CD4-positive, CD25-positive, alpha-beta regulatory T cell (primary cell): ENCODE measurements at places on chromosomes 12 and 14.

- H3K4me3 ChIP-seq: no peak overlapping the region
- no peaks in the 10 kb centered on the region for H3K27me3 ChIP-seq
- H3K36me3 ChIP-seq: no peaks in the 10 kb centered on the region
- no peak overlapping the region for H3K27ac ChIP-seq
These were observed 127.6 kb downstream of the SLC8A3 start for GRCh38 chr14:70061108-70061507.

- no peak overlapping the region for H3K4me3 ChIP-seq
- no peaks in the 10 kb centered on the region for H3K36me3 ChIP-seq
- no peaks in the 10 kb centered on the region for H3K27me3 ChIP-seq
- H3K4me1 ChIP-seq: peaks cover 33% of the 10 kb centered on the region
- H3K27ac ChIP-seq: no peak overlapping the region
These were observed 7.7 kb upstream of the INF2 start for GRCh38 chr14:104681689-104682074.

DNA sequence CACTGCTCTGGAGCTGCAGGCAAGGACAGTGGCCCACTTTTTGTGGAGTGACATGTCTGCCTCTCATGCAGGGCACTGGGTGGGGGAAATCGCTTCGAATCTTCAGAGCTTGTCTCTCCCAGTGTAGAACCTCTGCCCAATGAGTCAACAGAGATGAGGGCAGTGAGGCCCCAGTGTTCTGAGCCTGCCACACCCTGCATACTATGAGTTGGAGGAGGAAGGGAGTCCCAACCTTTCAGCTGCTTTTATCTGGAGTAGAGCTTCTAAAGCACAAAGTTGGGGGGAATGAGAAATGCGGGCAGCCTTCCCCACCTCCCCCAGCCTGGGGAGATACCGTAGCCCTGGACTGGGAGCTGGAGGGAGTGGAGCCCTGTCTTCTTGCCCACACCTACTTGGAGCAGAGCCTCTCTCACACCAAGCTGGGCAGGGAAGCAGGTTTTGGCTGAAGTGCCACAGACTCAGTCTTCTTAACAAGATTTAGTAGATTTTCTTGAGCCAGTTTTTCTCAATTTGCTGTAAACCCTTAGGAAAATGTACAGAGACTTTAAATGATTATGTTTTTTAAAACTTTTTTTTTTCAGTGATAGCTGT lies 159.1 kb downstream of the ADGRD1 start:
- DNase-seq: no peak
- no peaks in the 10 kb centered on the region for H3K27me3 ChIP-seq
- H3K27ac ChIP-seq: no peak overlapping the region
- H3K4me3 ChIP-seq: no peak overlapping the region
- no peaks in the 10 kb centered on the region for H3K36me3 ChIP-seq

DNA sequence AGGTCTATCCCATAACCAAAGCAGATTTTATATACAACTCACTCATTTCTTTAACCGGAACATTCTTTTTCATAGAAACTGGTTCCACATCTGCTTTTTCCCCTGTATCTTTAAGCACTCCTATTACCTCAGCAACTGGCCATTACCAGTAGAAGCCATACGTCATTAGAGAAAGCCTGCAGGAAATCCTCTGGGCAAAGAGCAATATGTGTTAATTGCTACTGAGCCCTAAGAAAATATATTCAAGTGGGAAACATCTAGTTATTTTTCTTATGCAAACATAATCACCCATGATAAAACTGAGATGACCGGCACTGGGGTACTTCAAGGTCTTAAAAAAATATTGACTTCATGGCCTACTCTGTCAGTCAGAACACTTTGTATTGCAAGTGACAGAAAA lies 28.2 kb upstream of the CPSF6 start:
- no peak for DNase-seq
- no peak overlapping the region for H3K4me3 ChIP-seq
- H3K4me1 ChIP-seq: no peaks in the 10 kb centered on the region
- no peaks in the 10 kb centered on the region for H3K27me3 ChIP-seq
- H3K36me3 ChIP-seq: no peaks in the 10 kb centered on the region

DNA sequence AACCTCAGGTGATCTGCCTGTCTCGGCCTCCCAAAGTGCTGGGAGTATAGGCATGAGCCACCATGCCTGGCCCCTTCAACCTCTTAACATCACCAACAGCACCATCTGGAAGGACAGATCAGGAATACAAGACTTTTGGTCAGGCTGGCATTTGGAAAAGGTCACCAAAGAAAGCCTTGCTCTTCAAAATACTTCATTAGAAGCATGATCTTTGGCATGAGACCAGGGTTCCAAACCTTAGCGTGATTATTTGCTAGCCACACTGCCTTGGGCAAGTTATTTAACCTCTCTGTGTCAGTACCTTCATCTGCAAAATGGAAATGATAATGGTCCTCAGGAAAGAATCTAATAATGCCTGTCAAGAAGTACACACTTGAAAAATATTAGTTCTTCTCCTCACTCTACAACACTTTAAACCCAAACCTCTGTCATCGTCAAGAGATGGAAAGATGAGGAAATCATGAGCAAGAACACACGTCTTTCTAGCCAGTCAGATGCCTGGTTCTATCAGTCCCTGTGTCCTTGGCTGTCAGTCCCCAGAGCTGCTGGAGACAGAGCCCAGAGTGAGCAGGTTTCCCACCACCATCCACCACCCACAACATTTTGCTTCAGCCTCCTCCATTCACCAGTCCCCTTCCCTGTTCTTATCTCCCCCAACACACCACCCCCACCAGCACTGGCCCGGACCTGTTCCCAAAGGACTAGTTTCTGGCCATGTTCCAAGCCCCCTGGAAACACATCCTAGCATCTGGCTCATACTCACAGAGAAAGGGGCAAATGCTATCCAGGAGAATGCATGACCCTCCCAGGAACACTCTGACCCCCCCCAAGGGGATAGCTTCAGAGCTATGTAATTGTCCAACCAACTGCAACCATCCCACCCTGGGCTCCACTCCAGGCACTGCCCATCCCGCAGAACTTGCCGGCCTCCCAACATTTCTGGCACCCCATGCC lies 2.0 kb downstream of the ADCY6 start:
- H3K36me3 ChIP-seq: no peaks in the 10 kb centered on the region
- no peak overlapping the region for H3K4me3 ChIP-seq
- H3K4me1 ChIP-seq: peaks cover 13% of the 10 kb centered on the region
- no peak for DNase-seq
- peaks cover 6% of the 10 kb centered on the region for H3K27me3 ChIP-seq
- no peak overlapping the region for H3K27ac ChIP-seq

DNA sequence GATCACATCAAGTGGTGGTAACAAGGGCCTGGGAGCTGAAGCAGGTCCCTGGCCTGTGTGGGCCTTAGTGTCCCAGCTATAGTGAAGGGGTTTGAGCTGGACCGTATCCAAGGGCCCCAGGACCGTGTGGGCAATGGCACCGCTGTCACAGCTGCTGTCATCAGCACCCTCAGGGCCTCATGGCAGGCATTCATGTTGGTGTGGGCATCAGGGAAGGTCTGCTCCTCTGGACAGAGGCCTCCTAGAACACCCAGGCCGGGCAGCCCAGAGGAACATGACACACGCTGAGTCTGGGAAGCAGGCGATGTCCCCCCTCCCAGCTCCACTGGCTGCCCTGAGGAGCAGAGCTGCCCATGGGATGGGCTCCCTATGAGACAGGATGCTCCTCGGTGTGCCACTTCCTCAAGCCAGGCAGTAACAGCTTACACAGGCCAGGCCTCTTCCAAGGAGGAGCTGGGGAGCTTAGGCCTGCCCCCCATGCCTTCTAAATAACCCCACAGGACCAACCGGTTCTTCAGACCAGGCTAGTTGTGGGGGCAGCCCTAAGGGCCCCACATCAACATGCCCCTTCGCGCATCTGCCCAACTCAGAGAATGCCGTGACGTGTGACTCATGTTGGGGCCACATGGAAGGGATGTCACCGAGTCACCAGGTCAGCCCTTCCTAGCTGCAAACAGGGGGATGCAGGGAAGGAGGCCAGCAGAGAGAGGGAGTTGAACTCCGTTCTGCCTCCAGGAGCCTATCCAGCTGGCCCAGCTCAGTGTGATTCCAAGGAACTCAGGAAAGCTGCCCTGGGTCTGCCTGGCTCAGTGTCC lies 80.4 kb downstream of the PITPNM2 start:
- H3K4me3 ChIP-seq: no peak overlapping the region
- no peaks in the 10 kb centered on the region for H3K27me3 ChIP-seq
- peaks cover 45% of the 10 kb centered on the region for H3K4me1 ChIP-seq
- DNase-seq: no peak
- H3K27ac ChIP-seq: no peak overlapping the region

- no peak overlapping the region for H3K27ac ChIP-seq
- H3K4me1 ChIP-seq: no peaks in the 10 kb centered on the region
- DNase-seq: no peak
- H3K36me3 ChIP-seq: no peaks in the 10 kb centered on the region
- H3K4me3 ChIP-seq: no peak overlapping the region
These were observed 39.6 kb downstream of the CCER1 start for GRCh38 chr12:90915353-90915752.

- H3K36me3 ChIP-seq: no peaks in the 10 kb centered on the region
- peak overlapping the region; percentile 62 for H3K4me3 ChIP-seq
- H3K4me1 ChIP-seq: peaks cover 99% of the 10 kb centered on the region
- H3K27ac ChIP-seq: peak overlapping the region; percentile 99
- H3K27me3 ChIP-seq: no peaks in the 10 kb centered on the region
These were observed 27.1 kb downstream of the DAD1 start for GRCh38 chr14:22561661-22562579.

DNA sequence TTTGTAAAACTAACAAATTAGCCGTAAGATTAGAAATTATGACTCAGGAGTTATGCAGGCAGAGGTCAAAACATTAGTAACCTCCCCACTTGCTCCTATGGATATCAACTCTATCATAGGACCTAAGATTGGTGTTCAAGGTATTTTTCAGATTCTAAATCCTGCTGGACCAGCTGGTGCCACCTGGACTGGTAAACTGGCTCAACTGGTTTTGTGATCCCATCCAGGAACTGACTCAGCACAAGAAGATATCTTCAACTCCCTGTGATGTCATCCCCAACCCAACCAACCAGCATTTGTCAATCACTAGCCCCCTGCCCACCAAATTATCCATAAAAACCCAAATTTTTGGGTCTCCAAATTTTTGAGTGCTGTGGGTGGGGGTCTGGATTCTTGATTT lies 98.1 kb upstream of the OR4E1 start:
- H3K4me3 ChIP-seq: no peak overlapping the region
- peaks cover 18% of the 10 kb centered on the region for H3K27me3 ChIP-seq
- no peaks in the 10 kb centered on the region for H3K36me3 ChIP-seq
- H3K4me1 ChIP-seq: no peaks in the 10 kb centered on the region

DNA sequence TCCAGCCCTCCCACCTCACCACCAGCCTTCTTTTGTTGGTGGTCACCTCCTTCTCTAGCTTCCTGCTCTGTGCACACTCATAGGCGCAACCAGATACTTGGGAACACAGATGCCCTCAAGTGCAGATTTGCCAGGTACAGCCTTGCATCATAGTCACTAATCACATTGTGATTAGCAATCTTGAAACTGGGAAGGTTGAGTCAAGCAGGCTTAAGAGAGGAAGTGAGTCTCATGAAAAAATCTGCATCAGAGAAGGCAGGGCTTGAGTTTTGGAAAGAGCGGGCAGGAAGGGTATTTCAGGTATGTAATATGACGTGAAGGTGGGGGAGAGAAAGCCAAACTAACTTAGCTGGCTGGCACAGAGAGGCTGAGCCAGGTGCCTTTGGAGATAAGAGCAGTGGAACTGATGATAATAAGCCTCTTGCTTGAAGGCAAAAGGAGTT lies 2.7 kb upstream of the RABGGTA start:
- peak overlapping the region; percentile 98 for H3K27ac ChIP-seq
- peak overlapping the region; percentile 46 for H3K4me3 ChIP-seq
- peak; percentile 57 for DNase-seq
- peaks cover 37% of the 10 kb centered on the region for H3K4me1 ChIP-seq

GRCh38 chr12:115998119-115998633 lies 279.3 kb downstream of the MED13L start:
- H3K27ac ChIP-seq: no peak overlapping the region
- no peak overlapping the region for H3K4me3 ChIP-seq
- peaks cover 54% of the 10 kb centered on the region for H3K36me3 ChIP-seq
- no peaks in the 10 kb centered on the region for H3K27me3 ChIP-seq

GRCh38 chr14:42854061-42854460 lies 1247.4 kb downstream of the LRFN5 start:
- H3K36me3 ChIP-seq: no peaks in the 10 kb centered on the region
- no peak overlapping the region for H3K27ac ChIP-seq
- no peak overlapping the region for H3K4me3 ChIP-seq
- DNase-seq: no peak
- no peaks in the 10 kb centered on the region for H3K27me3 ChIP-seq
- no peaks in the 10 kb centered on the region for H3K4me1 ChIP-seq

DNA sequence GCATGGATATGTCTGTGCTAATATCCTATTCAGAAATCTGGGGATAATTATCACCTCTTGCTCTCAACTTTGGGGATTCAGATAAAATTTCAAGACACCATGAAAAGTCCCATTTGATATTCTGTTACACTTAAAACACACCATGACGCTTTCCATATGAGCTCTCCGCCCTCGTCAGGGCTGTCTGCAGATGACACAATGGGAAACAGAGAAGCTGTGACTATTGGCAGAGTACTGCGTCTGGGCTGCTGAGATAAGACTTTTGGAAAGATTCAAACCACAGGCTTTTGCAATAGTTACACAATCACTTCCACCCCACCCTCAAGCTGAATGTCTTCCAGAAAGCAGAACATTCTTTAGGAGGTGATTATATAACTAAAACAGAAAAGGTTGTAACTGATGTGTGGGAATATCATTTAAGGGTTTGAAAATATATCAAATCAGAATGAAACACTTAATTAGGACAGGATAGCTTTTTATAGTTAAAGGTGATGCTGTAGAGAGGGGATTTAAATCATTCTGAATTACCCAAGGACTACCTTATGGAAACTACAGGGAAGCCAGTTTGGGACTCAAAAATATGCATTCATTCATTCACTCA lies 75.3 kb upstream of the TMPO start:
- H3K27ac ChIP-seq: no peak overlapping the region
- H3K4me1 ChIP-seq: no peaks in the 10 kb centered on the region
- H3K36me3 ChIP-seq: no peaks in the 10 kb centered on the region
- H3K4me3 ChIP-seq: no peak overlapping the region
- H3K27me3 ChIP-seq: peaks cover 18% of the 10 kb centered on the region

- H3K27ac ChIP-seq: no peak overlapping the region
- no peak overlapping the region for H3K4me3 ChIP-seq
- H3K4me1 ChIP-seq: no peaks in the 10 kb centered on the region
- DNase-seq: no peak
These were observed 67.2 kb upstream of the DIO2 start for GRCh38 chr14:80278293-80279023.

DNA sequence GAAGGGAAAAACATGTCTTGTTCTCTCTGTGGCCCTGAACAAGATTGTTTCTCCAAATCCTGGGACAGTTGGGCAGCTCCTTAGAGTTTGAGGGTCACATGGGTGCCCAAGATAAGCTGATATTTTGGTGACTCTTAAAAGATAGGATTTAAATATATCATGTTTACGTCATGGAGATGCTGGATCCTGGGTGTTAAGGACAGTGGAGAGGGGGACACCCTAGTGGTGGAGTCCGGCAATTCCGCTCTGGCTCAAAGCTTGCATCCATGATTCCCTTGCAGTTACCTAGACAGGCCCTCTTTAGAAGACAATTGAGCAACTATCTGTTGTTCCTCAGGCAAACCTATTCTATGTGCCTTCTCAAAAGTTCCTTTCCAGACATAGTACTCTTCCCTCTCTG lies 101.8 kb downstream of the CMKLR1 start:
- no peak for DNase-seq
- H3K27ac ChIP-seq: no peak overlapping the region
- no peak overlapping the region for H3K4me3 ChIP-seq

GRCh38 chr12:49885118-49885517 lies 18.6 kb downstream of the FAIM2 start:
- no peaks in the 10 kb centered on the region for H3K4me1 ChIP-seq
- no peak overlapping the region for H3K4me3 ChIP-seq
- H3K36me3 ChIP-seq: no peaks in the 10 kb centered on the region
- no peak overlapping the region for H3K27ac ChIP-seq

GRCh38 chr12:13631873-13632272 lies 349.5 kb downstream of the GRIN2B start:
- H3K27me3 ChIP-seq: no peaks in the 10 kb centered on the region
- H3K27ac ChIP-seq: no peak overlapping the region
- no peak for DNase-seq
